ENCODE measurements at places on chromosomes 13 and 19.

GRCh38 chr13:95420501-95420900 is 119.2 kb upstream of the ABCC4 start:
- DNase-seq, result no peak

- no peak for DNase-seq
Measured at GRCh38 chr19:17775245-17775927, 19.6 kb upstream of the B3GNT3 start.

- no peak for DNase-seq
Measured at GRCh38 chr13:86569974-86570373, 770.8 kb upstream of the SLITRK6 start.

GRCh38 chr19:45355402-45355801 is 14.9 kb downstream of the KLC3 start:
- DNase-seq, result no peak

- no peak for DNase-seq
Measured at GRCh38 chr13:67713571-67713970, 483.4 kb upstream of the PCDH9 start.

- no peak for DNase-seq
Measured at GRCh38 chr19:13926715-13927114, 11.5 kb downstream of the PODNL1 start.

GRCh38 chr13:33275916-33276315 is 9.6 kb downstream of the STARD13 start:
- no peak for DNase-seq

DNA sequence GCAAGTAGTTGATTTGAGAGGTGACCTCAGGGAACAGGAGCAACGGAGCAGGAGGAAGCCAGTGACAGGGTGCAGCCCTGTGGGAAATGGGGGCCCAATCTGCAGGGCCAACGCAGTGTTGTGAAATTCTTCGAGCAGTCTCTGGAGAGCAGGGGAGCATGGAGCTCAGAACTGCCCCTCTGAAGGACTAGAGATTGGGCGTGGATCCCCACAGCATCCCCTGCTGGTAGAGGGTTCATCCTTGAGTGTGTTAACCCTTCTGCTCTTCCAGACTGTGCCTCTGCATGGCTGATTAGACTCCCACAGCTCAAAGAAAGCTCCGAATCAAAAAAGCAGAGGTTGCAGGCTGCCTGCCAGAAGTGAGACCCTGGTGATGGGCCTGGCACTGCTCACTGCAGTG is 77.9 kb upstream of the UQCRFS1 start:
- no peak for DNase-seq

DNA sequence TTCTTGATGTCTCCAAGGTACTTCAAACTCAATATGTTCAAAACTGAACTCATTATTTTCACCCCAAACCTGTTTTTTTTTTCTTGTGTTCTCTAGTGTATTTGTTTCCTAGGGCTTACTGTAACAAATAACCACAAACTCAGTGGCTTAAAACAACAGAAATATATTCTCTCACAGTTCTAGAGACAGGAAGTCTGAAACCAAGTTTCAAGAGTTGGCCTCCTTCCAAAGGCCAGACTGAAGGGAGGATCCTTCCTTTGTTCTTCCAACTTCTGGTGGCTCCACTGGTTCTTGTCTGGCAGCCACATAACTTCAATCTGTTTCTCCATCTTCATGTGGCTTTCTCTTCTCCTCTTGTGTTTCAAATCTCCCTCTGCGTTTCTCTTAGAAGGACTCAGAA is 62.0 kb upstream of the PDCD5 start:
- DNase-seq, result no peak

- no peak for DNase-seq
Measured at GRCh38 chr13:98970330-98970729, 7.5 kb downstream of the DOCK9 start.

DNA sequence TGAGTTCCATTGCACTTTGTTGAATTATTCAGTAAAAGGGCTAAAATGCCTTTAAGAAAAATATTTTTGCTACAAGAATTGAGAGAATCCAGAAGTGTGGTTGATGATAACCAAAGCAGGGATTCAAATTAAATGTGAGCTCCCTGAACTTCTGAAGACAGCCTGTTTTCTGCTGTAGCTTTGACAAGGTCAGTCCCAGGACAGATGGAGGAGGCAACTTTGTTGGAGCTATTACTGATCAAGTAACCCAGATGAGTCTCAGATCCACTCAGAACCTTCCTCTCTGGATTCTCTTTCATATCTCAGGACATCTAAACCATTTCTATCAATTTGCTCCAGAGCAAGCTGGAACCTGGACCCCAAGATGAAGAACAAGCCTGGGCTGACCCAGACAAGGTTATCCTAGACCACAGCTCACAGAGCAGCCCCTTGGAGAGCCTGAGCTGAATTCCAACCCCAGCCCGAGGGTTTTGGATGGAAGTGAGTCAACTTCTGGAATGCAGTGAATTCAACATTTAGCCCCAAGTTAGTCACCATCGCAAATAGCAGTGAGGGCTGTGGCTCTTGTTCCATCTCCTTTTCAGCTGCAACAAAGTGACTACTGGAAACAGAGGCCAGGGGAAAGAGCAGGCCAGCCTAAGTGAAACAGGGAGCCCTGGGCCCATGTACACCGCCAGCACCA is 137.8 kb upstream of the TSC22D1 start:
- DNase-seq, result no peak

DNA sequence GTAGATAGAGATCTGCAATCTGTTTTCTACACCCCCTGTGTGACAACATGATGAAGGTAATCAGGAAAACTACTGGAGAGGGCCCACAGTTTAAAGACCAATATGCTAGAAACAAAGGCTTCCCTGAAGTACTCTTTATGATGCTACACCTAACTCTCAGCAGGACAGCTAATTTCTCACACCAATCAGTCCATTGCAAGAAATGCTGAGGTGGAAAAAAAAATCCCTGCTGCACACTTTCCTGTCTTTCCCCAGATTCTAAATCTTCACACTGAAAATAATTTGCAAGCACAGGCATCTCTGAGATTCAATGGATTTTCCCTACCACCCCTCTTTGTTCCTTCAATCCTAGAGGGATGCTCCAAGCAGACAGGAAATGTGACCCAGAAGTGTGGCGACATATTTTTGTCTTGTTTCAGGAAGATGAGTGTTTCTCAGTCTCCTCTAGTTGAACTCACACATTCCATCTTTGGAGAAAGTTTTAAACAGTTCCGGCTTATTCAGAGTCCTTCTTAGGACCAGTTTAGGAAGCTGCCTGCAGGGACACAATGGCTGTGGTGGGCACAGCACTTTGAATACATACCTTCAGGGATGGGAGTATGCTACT is 671.6 kb downstream of the DIAPH3 start:
- DNase-seq, result no peak

DNA sequence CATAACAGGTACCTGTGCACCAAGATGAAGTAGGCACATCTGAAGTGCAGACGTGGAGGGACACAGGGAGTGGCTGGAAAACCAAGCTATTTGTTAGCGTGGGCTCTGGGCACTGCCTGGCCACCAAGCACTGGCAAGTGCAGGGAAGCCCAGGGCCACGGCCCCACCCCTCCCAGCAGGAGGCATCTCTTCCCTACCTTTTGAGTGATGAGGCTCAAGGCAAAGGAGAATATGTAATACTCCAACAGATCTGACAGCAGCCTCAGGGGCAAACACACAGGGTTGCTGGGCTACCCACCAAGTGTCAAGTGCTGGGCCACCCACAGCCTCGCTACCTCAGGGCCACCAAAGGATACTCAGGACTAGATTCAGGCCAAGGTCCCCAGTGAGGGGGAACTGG is 11.6 kb downstream of the TUBA3C start:
- DNase-seq, result no peak

All from ovary (tissue), 10 donors.